Mucosa of gallbladder (tissue), 1 donor: ENCODE measurements at places on chromosomes 16 and 17.

DNA sequence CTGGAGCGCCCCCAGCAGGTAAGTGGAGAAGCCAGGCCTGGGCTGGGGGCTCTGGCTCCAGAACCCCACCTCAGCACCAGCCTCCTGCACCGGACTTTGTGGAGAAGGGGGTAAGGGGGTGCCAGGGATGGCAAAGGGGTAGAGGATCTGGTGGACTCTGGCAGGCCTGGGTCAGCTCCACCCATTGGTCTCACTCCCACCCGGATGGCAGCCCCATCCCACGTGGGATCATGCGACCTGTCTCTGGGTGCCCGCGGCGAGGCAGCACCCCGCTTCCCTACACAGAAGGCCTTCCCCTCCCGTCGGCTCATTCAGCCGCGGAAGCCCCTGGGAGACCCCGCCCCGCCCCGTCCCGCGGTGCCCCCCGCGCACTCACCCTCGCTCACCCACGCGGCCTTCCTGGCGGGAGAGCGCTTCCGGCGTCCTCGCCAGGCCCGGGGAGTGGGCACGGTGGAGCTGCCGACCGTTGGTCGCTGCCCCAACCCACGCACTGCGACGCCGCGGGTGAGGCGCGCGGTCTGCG is 498 bp upstream of the PLEKHG4 start:
- DNase-seq, result peak; percentile 17

DNA sequence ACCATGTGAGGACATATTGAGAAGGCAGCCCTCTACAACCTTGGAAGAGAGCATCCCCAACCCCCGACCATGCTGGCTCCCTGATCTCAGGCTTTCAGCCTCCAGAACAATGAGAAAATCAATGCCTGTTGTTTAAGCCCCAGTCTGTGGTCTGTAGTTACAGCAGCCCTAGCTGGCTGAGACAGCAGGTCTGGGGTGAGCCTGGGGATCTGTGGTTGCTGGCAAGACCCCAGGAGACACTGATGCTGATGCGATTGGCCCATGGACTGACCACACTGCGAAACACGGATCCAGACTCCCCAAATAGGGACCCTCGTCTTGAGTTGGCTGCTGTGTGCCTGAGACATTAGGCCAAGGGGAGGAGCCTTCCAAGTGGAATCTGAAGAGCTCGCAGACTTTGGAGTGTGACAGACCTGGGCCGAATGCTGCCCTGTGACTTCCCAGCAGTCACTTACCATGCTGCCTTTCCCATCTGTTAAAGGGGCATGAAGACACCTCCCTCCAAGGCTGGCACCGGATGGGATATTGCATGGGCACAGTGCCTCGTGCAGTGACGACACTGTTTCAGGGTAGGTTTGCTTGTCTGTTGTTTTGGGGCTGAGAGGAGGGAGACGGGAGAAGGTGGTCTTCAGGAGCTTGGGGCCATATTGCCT is 147.8 kb upstream of the RPL38 start:
- DNase-seq, result no peak

DNA sequence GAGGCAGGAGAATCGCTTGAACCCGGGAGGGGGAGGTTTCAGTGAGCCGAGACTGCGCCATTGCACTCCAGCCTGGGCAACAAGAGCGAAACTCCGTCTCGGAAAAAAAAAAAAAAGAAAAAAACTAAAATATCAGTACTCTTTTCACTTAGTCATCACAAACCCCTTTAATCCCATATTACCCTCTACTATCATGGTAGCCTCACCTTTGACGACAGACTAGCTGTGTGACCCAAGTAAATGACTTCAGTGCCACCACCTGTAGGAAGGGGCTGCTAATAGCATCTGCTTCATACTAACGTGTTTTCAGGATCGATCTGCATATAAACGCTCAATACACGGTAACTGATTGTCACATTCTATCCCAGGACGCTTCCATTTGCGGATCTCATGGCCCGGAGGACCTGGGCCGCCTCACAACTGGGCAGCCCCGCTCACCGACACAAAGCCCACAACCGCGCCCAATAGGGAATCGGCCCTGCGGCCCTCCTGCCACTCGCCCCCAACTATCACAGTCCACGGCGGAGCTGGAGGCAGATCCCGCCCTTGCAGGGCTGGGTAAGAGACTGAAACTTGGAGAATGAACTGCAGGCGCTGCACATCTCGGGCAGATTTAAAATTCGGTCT is 1.1 kb upstream of the ZNF263 start:
- no peak for DNase-seq

DNA sequence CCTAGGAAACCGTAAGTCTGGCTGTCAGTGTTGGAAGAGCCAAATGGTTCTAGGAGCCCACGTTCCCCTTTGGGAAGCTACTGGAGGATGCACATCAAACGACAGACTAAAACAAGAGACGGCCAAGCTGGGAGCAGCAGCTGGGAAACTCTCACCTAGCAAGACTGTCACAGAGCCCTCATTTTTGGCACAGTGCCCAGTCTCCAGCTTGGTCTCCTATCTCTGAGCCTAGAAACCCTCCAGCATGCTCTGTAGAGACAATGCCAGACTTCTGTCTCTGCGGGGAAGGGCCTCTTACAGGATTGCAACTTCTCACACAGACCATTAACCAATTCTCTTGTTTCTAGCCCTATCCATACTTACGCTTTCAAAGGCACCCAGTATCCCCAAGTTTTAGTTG is 23.5 kb downstream of the GTF3C1 start:
- DNase-seq, result no peak

GRCh38 chr16:55035956-55036355 is 105.3 kb downstream of the IRX5 start:
- no peak for DNase-seq

DNA sequence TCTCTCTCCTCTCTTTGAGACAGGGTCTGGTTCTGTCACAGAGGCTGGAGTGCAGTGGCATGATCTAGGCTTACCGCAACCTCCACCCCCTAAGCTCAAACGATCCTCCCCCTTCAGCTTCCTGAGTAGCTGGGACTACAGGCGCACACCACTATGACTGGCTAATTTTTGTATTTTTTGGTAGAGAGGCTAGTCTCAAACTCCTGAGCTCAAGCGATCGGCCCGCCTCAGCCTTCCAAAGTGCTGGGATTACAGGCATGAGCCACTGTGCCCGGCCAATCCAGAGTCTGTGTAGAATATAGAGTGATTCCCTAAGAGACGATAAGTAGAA is 65.8 kb upstream of the RPH3AL start:
- DNase-seq, result no peak

GRCh38 chr17:35621768-35622167 is 34.6 kb downstream of the AP2B1 start:
- no peak for DNase-seq

GRCh38 chr17:56808503-56808902 is 25.2 kb downstream of the C17orf67 start:
- no peak for DNase-seq

DNA sequence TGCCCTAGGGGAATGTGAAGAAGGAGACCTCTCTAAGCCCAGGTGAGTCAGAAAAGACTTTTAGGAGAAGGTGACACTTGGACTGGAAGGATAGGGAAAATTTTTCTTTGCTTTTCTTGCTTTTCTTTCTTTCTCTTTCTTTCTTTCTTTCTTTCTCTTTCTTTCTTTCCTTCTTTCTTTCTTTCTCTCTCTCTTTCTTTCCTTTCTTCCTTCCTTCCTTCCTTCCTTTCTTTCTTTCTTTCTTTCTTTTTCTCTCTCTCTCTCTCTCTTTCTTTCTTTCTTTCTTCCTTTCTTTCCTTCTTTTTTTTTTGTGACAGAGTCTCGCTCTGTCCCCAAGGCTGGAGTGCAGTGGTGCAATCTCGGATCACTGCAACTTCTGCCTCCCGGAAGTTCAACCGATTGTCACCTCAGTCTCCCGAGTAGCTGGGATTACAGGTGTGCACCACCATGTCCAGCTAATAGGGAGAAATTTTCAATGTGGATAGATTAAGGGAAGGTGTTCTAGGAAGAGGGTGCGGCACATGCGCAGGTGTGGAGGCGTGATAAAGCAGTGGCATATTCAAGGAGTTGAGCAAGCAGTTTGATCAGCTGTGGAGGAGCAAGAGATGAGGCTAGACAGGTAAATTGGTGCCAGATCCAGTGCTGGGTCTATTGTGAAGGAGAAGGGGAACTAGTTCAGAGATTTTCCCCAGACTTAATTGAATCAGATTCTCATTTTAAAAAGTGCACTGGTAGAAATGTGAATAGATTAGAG is 40.4 kb downstream of the MMD start:
- DNase-seq, result no peak

DNA sequence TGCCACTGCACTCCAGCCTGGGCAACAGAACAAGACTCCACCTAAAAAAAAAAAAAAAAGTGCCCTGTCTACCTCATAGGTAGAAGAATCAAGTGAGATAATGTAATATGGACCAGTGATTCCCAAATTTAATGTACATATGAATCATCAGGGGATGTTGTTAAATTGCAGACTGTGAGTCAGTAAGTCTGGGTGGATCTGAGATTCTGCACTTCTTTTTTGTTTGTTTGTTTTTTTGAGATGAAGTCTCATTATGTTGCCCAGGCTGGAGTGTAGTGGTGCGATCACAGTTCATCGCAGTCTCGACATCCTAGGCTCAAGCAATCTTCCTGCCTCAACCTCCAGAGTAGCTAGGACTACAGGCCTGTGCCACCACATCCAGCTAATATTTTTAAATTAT is 31.6 kb downstream of the HOXB1 start:
- DNase-seq, result no peak

DNA sequence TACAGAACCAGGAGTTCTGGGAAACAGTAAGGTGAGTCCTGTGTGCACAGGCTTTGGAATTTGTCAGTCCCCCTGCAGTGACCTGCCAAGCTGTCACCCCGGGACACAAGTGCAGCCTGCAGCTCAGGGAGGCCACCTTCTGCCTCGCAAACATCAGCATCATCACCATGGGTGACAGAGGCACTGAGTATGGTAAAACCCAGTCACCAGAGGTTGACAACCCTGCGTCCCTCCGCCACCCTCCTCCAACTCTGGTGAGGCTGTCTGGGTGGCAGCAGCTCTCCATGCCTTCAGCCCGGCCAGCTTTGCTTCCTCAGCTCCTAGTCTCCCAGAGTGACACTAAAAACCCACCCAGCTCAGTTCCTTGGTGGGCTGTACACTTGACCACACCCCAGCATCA is 221.0 kb downstream of the CPPED1 start:
- DNase-seq, result no peak

DNA sequence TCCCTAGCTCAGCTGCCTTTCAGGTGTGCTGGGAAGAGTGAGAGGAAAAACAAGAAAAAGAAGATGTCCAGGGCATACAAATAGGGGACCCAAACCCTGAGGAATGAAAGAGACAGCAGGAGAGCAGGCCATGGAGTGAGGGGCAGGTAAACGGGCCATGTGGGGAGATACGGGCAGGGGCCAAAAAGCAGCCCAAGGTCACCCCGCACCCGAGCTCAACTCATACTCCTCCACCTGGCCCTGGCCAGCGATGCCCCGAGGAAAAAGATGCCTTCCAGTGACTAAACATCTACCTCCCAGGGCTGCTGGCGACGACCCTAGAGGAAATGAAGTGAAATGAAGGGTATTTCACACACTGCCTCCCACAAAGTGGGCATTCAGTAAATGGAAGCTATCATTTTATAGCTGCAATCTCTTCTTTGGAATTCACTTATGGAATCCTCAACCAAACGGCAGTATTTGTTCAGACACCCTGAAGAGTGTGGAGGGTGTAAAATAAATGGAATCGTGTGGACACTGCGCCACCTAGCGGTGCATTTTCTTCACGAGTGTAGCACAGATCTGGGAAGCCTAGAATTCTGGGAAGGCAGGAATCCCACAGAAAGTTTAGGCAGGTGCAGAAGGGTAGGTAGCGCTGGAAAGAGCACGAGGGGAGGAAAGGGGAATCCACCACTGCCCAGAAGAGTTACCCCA is 14.9 kb downstream of the ELAC2 start:
- DNase-seq, result peak; percentile 77

DNA sequence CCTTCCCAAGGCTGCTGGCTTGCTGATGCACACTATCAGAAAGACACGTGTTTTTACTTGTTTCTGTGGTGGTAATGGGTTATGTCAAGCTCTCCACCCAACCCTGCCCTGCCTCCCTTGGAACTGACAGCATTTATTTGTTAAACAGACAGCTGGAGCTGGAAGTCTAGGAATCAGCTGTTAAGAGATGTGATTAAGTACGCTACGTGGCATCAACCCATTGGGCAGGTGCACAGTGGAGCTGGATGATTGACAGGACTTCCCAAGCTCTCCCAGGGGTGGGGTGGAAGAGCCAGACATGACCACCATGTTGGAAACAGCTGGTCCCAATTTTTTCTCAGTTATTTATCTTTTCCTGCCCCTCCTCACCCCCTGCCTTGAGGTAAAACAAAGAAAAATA is 49.4 kb downstream of the ADAMTS18 start:
- no peak for DNase-seq

- DNase-seq, result peak; percentile 66
Measured at GRCh38 chr16:58236231-58236690, 38.4 kb upstream of the CSNK2A2 start.

DNA sequence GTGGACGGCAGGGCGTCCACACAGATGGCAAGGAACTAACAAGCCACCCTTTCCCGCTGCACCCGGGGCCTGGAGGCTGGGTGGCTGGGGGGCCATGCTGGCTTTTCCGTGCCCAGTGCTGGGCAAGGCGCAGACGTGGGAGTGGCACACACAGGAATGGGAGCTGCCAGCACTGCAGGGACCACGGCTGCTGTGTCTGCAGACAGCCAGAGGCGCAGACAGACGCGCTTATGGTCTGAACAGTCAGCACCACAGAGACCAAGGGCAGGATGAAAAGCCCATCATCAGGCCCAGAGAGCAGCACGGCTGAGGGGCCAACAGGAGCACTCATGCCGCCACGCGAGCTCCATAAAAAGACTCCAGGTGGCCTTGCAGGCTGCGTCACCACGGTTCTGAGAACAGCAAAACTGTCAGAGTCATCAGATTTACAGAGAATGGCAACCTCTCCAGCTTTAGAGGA is 24.0 kb downstream of the PDIA2 start:
- DNase-seq, result no peak

GRCh38 chr17:1713878-1714426 is 3.8 kb upstream of the TLCD2 start:
- DNase-seq, result no peak

- DNase-seq, result peak; percentile 20
Measured at GRCh38 chr17:75430159-75430974, 24.9 kb upstream of the GRB2 start.

DNA sequence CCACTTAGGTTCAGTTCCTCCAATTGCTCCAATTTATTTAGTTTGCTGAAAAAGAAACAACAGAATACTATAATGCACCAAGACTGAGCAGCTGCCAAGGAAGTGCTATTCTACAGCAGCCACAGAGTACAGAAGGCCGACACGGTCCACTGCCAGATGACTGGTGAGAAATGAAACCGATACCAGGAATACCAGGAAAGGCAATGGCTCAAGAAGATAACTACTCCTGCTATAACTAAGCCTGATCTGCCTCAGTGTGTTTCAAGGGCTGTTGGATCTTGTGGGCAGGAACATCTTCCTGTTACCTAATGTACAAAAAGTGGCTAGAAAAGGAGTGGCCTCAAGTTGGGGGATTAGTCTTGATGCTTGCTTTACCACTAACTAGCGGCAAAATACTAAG is 32.8 kb downstream of the MARVELD3 start:
- DNase-seq, result no peak

- DNase-seq, result no peak
Measured at GRCh38 chr17:82531431-82531881, 11.9 kb downstream of the FOXK2 start.

- no peak for DNase-seq
Measured at GRCh38 chr17:78779850-78780249, 2.2 kb downstream of the CYTH1 start.
